Upper lobe of right lung (tissue), 1 donor: ENCODE measurements at places on chromosomes 4 and X. TPM values are rescaled to one million over a fixed set of nuclear protein-coding genes. Genes with fewer than 3 reads are reported as not detected.

Gene PAGE1
- total RNA-seq: not detected

Gene PRKG2
- 8.1 TPM for total RNA-seq

Gene STPG2
- 0.41 TPM for total RNA-seq

Gene DSPP
- not detected for total RNA-seq

Gene PAGE5
- not detected for total RNA-seq

Gene APELA
- not detected for total RNA-seq

Gene JCHAIN
- 99.1 TPM for total RNA-seq

Gene VEGFD
- 80.1 TPM for total RNA-seq

Gene P2RY4
- total RNA-seq: 0.23 TPM

Gene SYNPO2
- 38.9 TPM for total RNA-seq

Gene C4orf51
- total RNA-seq: not detected

Gene SLC26A1
- total RNA-seq: 0.20 TPM

Gene RBBP7
- total RNA-seq: 63.4 TPM

Gene FAM236D
- total RNA-seq: not detected

Gene PCDH10
- total RNA-seq: 0.41 TPM

Gene SPANXD
- not detected for total RNA-seq

Gene TLL1
- 9.6 TPM for total RNA-seq

Gene NEUROG2
- not detected for total RNA-seq
